ENCODE measurements at places on chromosomes 3 and 15. TPM values are rescaled to one million over a fixed set of nuclear protein-coding genes. Genes with fewer than 3 reads are reported as not detected.

GRCh38 chr15:70853318-70853972, 512 bp downstream of the LARP6 start:
- H3K4me1 ChIP-seq = no peaks in the 10 kb centered on the region
- DNase-seq = no peak
- H3K36me3 ChIP-seq = no peaks in the 10 kb centered on the region
- peak overlapping the region; percentile 90 for H3K27ac ChIP-seq
- no peaks in the 10 kb centered on the region for H3K27me3 ChIP-seq
- peak overlapping the region; percentile 87 for H3K4me3 ChIP-seq

- H3K36me3 ChIP-seq = no peaks in the 10 kb centered on the region
- H3K27ac ChIP-seq = no peak overlapping the region
- H3K27me3 ChIP-seq = no peaks in the 10 kb centered on the region
- H3K4me1 ChIP-seq = no peaks in the 10 kb centered on the region
- H3K4me3 ChIP-seq = no peak overlapping the region
Observed at GRCh38 chr3:41259449-41260062, 60.3 kb downstream of the CTNNB1 start.

- no peaks in the 10 kb centered on the region for H3K27me3 ChIP-seq
- DNase-seq = peak; percentile 89
- H3K27ac ChIP-seq = no peak overlapping the region
- no peak overlapping the region for H3K4me3 ChIP-seq
Observed at GRCh38 chr3:39260957-39261356, 18.9 kb downstream of the CX3CR1 start.

- no peak for DNase-seq
- no peak overlapping the region for H3K4me3 ChIP-seq
- H3K36me3 ChIP-seq = no peaks in the 10 kb centered on the region
- no peak overlapping the region for H3K27ac ChIP-seq
- H3K27me3 ChIP-seq = no peaks in the 10 kb centered on the region
Observed at GRCh38 chr15:79373728-79374127, 58.4 kb upstream of the MINAR1 start.

GRCh38 chr3:46365737-46366524, 4.8 kb upstream of the CCR5 start:
- H3K27ac ChIP-seq = no peak overlapping the region
- no peaks in the 10 kb centered on the region for H3K4me1 ChIP-seq
- H3K36me3 ChIP-seq = no peaks in the 10 kb centered on the region

- no peaks in the 10 kb centered on the region for H3K4me1 ChIP-seq
- no peak overlapping the region for H3K4me3 ChIP-seq
- no peak for DNase-seq
- no peak overlapping the region for H3K27ac ChIP-seq
Observed at GRCh38 chr3:192812743-192813383, 85.5 kb upstream of the FGF12 start.

GRCh38 chr3:35198857-35199256, 440.5 kb upstream of the ARPP21 start:
- no peaks in the 10 kb centered on the region for H3K4me1 ChIP-seq
- no peak overlapping the region for H3K27ac ChIP-seq
- H3K36me3 ChIP-seq = no peaks in the 10 kb centered on the region
- no peaks in the 10 kb centered on the region for H3K27me3 ChIP-seq
- H3K4me3 ChIP-seq = no peak overlapping the region

DNA sequence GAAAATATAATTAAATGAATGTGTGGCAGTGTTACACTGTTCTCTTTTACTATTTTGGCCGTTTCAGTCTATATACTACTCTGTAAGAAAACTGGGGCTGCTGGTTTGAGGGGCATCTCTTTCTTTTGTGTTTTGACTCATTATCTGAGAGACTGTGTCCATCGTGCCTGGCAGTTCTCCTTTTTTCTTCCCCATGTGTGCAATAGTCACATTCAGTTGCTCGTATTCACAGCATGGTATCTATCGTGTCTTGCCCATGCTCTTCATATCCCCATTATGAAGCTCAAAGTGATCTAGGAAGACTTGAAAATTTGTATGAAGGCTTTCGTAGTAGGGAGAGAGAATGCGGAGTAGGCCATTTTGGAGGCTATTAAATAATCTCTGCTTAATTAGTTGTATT, 29.8 kb upstream of the FAH start:
- no peaks in the 10 kb centered on the region for H3K27me3 ChIP-seq
- H3K4me3 ChIP-seq = no peak overlapping the region
- H3K4me1 ChIP-seq = no peaks in the 10 kb centered on the region
- no peaks in the 10 kb centered on the region for H3K36me3 ChIP-seq

- H3K4me1 ChIP-seq = no peaks in the 10 kb centered on the region
- no peak for DNase-seq
- no peaks in the 10 kb centered on the region for H3K27me3 ChIP-seq
- no peak overlapping the region for H3K4me3 ChIP-seq
- no peak overlapping the region for H3K27ac ChIP-seq
Observed at GRCh38 chr15:62211348-62211747, 46.3 kb upstream of the C2CD4B start.

- H3K4me1 ChIP-seq = no peaks in the 10 kb centered on the region
- peak overlapping the region; percentile 26 for H3K27ac ChIP-seq
- DNase-seq = no peak
- H3K4me3 ChIP-seq = peak overlapping the region; percentile 9
- H3K27me3 ChIP-seq = no peaks in the 10 kb centered on the region
Observed at GRCh38 chr15:33153548-33153947, 41.0 kb downstream of the FMN1 start.

- H3K27me3 ChIP-seq = no peaks in the 10 kb centered on the region
- no peaks in the 10 kb centered on the region for H3K36me3 ChIP-seq
- no peak for DNase-seq
- no peak overlapping the region for H3K27ac ChIP-seq
- H3K4me1 ChIP-seq = peaks cover 8% of the 10 kb centered on the region
- H3K4me3 ChIP-seq = no peak overlapping the region
Observed at GRCh38 chr15:60737217-60737616, 258.3 kb upstream of the ICE2 start.

- no peaks in the 10 kb centered on the region for H3K27me3 ChIP-seq
- no peak overlapping the region for H3K27ac ChIP-seq
- no peak overlapping the region for H3K4me3 ChIP-seq
- DNase-seq = no peak
Observed at GRCh38 chr3:126132751-126133511, 47.5 kb downstream of the ALDH1L1 start.

The GOLGA8Q gene
- not detected for total RNA-seq

The KBTBD13 gene
- not detected for total RNA-seq

The GPR160 gene
- 2.3 TPM for total RNA-seq

The PPM1L gene
- 33.2 TPM for total RNA-seq

The BLOC1S6 gene
- total RNA-seq = 78.5 TPM

The TICRR gene
- total RNA-seq = not detected

The HPS3 gene
- total RNA-seq = 14.8 TPM

The DHFR2 gene
- 3.0 TPM for total RNA-seq

The MESP2 gene
- total RNA-seq = not detected

The C3orf18 gene
- total RNA-seq = 28.0 TPM

Data from sigmoid colon (tissue), 7 donors.